ENCODE measurements at places on chromosomes 11 and 22.

DNA sequence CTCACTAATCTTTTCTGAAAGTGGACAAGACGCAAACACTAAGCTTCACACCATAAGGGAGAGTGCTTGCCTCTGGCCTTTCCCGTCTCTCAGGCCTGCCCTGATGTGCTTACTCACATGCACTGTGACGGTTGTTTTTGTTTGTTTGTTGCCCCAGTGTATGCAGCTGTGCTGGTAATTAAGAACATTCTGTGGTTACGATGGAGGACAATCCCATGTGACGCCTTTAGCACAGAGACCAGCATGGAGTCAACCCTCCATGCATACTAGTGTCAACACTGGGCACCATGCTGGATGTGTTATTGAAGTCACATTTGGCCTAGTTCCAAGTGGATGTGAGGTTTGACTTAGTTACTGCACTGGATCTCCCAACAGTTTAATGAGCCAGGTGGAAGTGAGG is 27.8 kb upstream of the CDON start:
- no peak for DNase-seq

- peak; percentile 15 for DNase-seq
These were observed 9.5 kb downstream of the CHORDC1 start for GRCh38 chr11:90213322-90213721.

DNA sequence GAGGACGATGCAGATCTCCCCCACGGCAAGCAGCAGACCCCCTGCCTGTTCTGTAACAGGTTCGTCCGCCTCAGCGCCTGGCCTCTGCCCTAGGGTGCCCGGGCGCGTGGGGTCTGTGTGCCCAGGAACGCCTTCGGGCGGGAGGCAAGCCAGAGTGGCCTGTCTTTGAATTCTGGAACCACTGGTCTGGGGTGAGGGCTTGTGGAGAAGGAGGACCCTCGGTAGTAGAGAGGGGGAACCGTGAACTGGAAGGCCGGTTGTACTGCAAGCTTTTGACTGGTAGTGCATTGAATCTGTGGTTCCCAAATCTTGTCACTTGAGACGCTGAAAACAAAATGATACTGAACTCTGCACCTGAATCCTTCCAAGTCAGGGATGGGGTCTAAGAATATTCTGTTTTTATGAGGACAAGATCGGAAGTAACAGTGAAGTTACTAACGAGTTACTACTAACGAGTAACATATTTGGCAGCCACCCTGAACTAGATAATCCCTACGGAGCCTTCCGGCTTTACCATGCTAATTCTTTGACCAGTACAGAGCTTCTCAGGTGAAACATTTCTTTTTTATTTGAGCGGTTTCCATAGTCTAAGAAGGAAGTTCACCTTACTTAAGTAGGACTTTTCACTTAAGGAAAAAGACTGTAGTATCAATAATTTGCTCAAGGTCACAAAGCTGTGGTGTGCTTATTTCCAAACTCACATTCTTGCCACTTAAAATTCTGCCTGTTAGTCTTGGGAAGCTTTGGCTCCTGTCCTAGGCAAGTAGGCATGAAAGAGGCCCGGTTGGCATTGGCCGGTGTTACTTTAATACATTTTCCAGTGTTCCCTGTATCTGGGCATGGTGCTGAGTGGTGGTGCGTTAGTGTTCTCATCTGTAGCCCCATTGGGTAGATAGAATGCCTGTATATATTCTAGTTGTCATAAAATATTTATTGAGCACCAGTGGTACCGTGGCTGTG is 860 bp downstream of the PRMT3 start:
- peak; percentile 9 for DNase-seq

DNA sequence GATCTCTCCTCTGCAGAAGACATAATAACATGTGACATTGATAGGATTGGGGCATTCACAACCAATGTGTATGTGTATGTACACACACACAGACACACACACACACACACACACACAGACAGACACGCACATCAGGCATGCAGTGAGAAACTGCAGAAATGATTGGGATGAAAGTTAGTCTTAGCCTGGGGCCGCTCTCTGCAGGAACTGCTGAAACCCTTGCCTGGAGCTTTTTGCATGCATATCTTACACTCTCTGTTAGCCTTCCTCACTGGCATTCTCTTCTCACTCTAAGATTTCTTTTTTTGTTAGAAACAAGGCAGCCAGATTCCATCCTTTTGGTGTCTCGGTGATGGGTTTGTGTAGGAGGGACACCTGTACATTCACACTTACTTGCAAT is 337.9 kb downstream of the NELL1 start:
- DNase-seq = no peak

DNA sequence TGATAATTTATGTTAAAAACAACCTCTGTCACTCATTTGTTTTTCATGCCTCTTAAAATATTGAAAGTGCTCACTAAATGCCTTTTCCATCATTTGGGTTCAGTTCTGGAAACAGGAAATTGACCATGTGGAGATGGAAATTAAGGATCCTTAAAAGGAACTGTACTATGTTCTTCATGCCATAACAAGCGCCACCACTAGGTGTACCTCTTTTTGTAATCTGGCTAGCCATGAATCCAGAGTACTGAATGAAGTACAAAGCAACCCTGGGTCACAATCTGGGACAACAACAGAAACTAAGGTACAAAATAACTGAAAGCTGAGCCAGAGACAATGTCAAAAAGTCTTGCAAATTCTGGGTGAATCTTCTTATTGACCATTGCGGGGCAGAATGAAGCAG is 559.1 kb downstream of the FAM181B start:
- DNase-seq = no peak

DNA sequence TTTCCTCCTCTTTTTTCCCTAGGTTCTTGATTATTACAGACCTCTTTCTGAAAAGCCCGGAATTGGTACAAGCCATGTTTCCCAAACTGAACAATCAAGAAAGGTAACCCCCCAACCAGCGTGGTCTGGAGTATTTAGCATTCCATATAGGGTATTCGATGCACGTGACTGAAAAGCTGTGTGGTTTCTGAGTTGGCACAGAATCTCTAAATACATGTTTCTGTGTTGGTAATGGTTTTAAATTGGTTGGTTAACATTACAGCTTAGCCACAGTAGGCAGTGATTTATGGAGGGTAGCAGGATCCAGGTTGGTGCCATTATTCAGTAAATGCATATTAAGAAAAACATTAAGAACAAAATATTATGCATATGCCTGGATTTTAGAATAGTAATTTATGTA is 46.8 kb downstream of the ATXN10 start:
- DNase-seq = no peak

DNA sequence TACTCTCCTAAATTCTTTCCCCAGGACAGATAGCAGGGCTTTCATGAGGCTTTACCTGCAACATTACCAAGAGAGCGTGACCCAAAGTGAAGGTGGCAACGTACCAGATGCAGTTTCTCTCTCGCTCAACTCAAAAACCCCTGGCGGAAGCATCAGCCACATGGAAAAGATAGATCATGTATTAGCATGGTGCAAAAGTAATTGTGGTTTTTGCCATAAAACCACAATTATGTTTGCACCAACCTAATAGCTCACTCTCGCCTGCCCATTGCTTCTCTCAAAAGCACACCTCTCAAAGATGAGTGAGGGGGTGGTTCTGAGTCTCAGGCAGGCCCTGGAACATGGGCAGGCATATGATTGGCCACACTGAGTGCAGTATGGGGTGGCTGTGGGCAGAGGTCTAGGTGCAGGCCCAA is 7.0 kb downstream of the MS4A6A start:
- no peak for DNase-seq

- no peak for DNase-seq
These were observed 139.3 kb downstream of the FAM76B start for GRCh38 chr11:95650276-95650675.

DNA sequence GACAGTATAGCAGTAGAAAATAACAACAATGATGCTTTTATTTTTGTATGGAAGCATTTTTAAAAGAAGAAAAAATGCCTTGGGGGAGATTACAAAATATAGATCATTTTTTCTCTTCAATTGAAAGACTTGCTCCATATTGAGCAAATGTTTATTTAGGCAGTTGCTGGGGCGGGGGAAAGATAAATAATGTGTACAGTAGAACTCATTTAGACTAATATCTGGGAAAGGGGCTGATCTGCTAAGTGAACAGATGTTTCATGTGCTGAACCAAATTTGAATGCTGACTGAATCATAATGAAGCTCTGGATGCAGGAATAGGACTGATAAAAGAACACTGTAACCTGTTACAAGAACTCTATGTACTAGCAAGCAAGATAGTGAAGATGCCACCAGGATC is 457.1 kb upstream of the TENM4 start:
- no peak for DNase-seq

DNA sequence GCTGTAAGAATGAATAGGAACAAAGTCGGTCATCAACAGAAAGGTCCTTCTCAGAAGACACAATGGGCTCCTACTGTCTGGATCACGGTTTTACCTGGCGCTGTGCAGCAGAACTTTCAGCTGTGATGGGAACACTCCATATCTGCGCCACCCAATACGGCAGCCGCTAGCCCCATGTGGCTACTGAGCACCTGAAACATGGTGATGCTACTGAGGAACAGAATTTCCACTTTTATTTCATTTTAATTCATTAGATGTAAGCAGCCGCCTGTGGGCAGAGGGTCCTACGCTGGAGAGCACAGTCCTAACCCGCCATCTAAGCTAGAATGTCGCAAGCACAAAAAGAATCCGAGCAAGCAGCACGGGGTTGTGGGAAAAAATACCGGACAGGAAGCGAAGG is 2.7 kb downstream of the SULT4A1 start:
- DNase-seq = no peak

DNA sequence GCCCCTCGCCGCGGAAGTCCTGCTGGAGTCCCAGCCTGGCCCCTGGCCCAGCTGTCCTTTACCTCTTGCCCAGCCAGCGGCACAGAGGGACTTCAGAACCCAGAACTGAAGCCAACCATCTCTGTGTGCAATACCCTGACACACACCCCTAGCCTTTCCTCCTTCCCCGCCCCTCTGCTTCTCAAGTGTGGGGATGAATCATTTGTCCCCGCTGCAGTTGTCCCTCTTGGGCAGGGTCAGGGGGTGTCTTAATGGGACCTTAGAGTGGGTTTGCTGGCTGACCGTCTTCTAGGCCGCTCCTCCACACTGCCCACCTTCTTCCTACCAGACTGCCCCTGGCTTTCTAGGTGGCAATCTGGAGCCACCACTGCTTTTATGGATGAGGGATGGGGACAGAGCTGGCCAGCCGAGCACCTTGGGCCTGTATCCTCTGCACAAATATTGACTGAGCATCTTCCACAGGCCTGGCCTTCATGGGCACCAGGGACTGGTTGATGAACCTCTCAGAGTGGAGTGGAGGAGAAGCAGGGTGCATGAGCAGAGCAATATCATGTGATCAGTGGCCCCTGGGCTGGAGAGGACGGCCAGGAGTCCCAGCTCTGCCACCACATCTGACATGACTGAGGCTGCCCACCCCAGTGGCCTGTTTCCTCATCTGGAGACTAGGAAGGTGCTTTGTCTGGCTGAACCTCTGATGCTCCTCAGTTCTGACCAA is 668 bp upstream of the CHST1 start:
- peak; percentile 25 for DNase-seq

DNA sequence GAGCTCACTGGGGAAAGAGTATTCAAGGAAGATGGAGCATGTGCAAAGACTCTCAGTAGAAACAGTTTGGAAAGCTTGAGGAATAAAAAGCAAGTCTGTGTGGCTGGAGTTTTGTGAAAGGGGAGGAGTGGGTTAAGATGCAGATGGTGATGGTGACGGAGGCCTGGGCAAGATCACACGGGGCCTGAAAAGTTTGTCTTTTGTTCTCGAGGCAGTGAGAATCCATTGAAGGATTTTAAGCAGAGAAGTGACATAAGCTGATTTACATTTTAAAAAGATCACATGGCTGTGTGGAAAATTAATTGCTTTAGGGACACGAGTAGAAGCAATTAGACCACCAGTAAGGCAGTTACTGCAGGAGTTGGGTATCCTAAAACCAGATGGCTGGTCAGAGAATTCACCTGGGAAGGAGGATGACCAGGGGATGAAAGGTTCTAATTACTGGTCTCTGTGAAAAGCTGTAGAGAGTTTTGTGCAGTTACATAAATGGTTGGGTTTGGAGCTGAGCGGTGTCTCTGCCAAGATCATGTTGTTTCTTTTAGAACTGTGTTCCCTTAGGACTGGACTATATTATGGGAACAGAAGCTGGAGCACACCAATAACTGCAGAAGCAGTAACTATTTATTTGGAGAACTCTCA is 7.1 kb downstream of the RRP8 start:
- DNase-seq = no peak

- DNase-seq = peak; percentile 97
These were observed 143.7 kb downstream of the SNX19 start for GRCh38 chr11:130772266-130773227.

DNA sequence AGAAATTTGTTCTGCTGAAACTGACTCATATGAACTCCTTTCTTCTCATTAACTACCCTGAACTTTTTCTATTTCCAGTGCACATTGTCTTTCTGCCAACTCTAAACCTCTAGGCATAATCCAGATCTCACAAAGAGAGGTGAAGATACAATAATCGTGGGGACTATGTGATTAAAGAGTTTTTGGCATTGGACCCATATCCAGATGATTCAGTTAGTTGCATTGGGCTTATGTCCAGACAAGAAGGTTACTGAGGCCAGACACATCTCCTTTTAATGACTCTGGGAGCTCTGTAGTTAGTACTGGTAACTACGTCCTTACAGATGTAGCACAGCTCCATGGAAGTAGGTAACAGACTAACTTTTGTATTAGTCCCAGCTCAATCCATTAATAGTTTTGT is 273.0 kb downstream of the CASP12 start:
- peak; percentile 73 for DNase-seq

- peak; percentile 46 for DNase-seq
These were observed 63.9 kb upstream of the CSNK2A3 start for GRCh38 chr11:11416917-11417316.

DNA sequence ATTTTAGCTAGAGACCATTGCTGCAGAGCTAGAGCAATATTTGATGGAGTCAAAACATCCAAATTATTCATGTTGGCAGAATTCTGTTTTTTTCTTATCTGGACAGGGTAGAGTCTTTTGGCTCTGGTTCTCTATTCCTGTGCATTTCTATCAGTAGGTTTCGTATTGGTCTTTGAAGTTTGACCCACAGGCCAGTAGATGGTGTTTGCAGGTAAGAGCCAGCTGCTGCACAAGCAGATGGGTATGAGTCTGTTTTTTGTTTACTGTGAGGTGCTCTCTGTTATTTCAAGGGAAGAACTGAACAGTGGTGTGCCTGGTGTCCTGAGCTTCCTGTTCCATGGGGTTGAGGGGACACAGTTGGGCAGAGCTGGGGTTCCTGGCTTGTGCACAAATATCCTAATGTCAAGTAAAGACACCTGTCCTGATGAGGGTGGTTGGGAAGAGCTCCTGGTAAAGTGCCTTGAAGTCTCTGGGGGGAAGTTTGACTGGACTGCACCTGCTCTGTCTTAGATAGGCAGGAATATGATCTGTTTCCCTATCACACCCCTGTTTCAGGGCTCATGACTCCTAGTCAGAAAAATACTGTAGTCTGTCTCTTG is 34.0 kb upstream of the SLC22A25 start:
- no peak for DNase-seq

DNA sequence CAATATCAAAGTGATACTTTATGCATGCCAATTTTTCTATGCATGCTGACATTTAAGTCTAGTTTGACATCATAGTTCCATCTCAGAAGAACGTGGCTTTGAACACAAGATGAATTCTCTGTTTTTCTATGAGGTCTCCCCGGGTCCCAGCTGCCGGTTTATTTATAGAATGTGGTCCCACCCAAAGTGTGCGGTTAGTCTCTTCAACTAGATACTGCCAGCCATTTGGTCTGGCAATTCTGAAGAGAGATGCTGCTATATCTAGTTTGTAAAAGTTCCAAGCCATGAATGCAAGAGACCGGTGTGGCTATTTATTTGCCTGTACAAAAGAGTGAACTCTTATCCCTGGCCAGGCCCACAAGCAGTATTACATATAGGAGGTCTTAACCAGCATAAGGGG is 9.2 kb downstream of the OR5A2 start:
- DNase-seq = no peak

All from iris pigment epithelial cell (primary cell).